ENCODE measurements at places on chromosomes 1 and 21.

DNA sequence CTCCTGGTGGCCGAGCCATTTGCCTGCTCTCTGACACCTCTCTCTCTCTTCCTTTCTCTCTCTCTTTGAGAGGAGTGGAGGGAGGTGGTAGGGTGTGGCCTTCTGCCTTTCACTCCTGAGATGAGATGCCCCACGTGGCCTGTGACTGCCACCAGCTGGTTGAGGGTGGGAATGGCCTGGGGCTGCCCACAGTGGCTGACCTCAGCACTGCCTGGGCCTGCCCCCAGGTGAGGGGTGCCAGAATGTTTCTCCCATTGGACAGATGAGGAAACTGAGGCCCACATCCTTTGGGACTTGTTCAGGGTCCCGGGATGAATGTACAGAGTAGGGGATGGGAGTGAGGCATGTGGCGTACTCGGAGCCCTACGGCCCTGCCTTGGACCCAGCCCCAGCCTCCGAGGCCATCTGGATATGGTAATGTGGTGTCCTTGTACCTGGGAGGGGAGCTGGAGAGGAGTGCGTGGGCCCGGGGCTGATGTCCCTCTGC is 12.7 kb upstream of the C1orf167 start:
- peak; percentile 16 for DNase-seq

- DNase-seq = no peak
Observed at GRCh38 chr1:109668123-109668775, 392 bp downstream of the GSTM2 start.

DNA sequence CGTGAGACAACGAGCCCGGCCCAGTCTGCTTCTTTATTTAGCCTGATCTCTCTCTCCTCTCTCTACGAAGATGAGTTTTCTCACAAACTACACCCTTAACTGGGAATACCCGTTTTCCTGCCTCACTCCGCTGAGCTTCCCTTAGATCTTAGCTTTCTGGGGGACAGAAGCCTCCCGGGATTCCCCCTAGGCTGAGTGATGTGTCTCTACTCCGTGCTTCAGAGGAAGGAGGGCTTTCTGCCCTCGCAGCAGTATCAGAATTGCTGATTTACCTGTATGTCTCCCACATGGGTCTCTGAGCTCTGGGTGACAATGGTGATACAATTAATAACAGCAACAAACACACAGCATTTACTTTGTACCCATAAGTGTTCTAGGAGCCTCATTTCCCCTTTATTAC is 1.0 kb downstream of the ZBTB17 start:
- no peak for DNase-seq

DNA sequence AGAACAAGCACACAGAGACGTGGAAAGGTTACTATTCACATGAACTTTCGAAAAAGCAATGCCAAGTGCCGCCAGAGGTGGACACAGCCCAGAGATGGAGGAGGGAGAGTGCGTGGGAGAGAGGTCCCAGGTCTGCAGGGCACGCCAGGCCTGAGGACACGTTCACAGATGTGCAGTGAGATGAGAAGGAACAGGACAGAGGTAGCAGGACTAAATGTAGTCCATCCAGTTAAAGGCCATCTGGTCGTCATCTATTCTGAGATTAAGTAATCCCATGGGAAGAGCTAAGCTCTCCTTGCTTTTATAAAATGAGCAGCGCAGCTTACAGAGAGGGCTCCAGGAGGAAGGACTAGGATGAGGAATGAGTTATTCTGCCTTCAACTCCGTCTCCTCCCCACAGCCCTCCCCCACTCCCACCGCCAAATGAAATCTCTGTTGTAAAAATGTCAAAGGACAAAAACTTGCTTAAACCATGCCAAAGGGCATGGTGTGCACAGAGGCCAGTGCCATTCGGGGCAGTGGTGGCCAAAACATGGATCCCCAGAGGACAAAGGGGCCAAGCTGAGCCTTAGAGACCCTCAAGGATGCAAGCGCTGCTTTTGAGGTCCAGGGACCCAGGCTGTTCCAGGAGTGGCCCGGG is 85.4 kb upstream of the SLC25A33 start:
- DNase-seq = no peak

DNA sequence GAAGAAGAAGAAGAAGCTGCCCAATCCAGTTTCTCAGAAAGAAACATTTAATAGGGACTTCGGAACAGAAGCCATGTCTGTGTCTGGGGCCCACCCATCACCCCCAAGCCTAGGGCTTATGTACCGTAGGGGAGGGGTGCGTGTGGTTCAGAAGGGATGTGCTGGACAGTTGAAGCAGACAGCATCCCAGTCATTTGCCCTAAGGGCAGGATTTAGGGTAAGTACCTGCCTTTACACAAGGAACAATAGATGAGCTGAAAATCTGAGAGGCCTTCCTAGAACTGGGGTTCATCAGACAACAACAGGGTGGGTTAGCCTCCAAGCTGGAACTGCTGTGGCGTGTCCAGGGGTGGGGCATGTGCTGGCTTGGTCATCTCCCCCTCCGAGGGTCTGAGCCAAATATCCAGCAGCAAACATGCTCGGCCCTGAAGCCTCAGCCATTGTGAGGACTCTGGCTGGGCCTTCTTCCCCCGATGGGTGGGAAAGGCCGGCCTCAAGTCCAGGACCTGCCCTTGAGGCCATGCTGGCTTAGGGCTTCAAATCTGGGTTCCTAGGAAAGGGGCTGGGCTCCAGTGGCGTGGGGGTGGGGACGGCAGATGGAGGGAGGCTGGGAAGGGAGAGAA is 12.1 kb downstream of the CSTB start:
- no peak for DNase-seq

DNA sequence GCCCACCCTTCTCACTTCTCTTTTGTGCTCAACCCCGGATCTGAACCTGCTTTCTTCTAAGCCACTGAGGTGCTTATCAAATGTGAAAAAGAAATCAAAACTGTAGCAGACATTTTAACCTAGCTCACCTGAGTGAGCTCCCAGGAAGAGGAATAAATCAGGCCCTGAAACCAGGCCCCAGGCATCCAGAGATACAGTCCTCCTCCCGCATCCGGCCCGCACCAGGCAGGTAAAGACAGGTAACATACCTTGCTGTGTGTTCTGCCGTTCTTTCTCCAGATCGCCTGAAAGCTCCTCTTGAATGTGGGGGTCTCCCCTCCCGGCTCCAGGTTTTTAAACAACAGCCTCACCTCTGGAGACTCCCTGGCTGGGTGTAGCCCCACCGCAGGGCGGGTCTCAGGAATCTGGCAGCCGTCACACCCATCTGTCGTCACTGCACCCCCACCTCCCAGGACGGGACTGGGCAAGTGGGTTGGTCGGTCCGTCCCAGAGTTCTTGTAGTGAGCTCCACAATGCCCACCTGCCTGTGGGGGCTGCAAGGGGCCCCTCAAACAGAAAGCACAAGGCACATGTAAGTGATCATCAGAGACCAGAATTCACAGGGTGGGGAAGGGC is at the start of gene LAMB3:
Gene LAMB3 (minus strand): TSS at position 305 of the 615 bp plus-strand sequence. CDS start 1,481 bp downstream, outside the sequence.
- no peak for DNase-seq

DNA sequence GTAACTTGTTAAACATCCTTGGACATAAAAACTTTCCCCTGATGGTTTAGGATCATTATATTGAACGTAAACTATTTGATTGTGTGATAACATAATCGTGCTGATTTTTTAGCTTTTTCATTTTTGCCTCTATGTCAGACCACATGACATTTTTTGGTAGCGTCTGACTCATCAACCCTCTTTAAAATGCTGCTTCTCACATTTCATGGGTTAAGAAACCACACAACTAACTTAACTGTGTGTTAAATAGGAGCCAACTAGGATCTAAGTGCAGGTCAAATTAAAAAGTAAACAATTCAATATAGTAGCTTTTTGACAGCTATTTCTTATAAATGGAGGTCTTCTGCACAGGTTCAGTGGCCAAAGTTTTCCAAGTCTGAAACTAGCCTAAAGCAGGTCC is 9.8 kb downstream of the BTG3 start:
- DNase-seq = no peak

DNA sequence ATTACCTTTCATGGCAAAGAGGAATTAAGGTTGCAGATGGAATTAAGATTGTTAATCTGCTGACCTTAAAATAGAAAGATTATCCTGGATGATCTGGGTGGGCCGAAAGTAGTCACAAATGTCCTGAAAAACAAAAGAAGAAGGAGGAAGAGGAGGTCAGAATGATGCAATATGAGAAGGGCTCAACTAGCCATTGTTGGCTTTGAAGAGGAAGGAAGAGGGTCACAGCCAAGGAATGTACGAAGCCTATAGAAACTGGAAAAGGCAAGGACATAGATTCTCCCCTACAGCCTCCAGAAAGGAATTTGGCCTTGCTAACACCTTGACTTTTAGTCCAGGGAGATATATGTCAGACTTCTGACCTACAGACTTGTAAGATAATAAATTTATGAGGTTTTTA is 39.4 kb upstream of the FMOD start:
- DNase-seq = no peak

DNA sequence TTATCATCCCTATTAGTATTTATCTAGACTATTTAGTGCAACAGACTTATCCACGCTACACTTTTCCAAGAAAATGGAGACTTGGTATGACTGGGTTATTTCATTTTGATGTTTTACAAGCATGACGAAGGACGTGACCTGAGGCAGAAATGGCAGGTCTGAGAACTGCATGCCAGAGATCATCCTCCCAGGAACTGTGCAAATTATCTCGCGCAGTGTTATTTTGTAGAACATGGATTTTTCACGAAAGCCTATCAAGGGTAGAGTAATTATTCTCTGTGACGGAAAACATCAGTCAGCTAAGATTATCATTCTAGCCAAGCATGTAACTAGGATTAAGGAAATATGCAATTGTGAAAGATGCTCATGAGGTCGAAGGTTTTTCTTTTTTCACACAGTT is 361.5 kb upstream of the AJAP1 start:
- no peak for DNase-seq

- no peak for DNase-seq
Observed at GRCh38 chr21:16376673-16377072, 646.9 kb downstream of the USP25 start.

- DNase-seq = no peak
Observed at GRCh38 chr21:40732253-40733023, 114.5 kb downstream of the DSCAM start.

DNA sequence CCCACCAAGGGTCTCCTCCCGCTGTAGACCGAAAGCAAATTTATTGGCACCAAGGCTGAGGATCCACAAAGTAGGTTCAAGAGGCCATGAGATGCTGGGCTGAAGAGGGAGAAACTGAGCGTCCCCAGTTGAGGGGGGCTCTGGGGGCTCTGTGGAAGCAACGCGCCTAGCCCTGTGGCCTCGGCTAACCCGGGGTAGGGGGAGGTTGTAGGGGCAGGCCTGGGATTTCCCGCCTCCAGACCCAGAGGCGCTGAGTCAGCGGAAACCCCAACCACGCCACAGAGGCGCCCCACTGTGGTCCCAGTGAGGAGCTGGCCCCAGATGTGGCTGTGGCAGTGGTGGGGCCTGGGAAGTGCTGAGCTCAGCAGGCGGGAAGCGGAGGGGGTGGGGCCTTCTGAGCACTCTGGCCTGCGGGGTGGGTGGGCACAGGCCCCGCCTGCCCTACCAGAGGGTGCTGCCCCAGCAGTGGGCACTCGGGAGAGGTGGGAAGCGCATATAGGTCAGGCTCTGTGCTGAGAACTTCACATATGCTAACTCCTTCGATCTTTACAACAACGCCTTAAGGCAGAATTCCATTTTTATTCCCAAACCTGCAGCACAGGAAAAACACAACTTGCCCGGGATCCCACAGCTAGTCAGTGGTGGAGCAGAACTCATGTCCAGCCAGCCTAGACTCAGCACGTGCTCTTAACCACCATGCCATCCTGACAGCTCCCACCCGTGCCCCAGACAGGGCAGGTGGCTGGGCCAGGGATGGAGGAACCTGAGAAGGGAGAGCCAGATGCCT is 1.5 kb upstream of the COL16A1 start:
- peak; percentile 20 for DNase-seq

Data from activated T-helper 1 cell treated with anti-CD3 and anti-CD28 coated beads, Interleukin-2, amount 50 U/mL, for 16 hours (primary cell).